ENCODE measurements at places on chromosomes 16 and 17.

- DNase-seq, result no peak
These were observed 116.6 kb downstream of the C16orf95 start for GRCh38 chr16:87200637-87201036.

GRCh38 chr16:61098505-61098904 lies 937.7 kb downstream of the CDH8 start:
- DNase-seq, result no peak

DNA sequence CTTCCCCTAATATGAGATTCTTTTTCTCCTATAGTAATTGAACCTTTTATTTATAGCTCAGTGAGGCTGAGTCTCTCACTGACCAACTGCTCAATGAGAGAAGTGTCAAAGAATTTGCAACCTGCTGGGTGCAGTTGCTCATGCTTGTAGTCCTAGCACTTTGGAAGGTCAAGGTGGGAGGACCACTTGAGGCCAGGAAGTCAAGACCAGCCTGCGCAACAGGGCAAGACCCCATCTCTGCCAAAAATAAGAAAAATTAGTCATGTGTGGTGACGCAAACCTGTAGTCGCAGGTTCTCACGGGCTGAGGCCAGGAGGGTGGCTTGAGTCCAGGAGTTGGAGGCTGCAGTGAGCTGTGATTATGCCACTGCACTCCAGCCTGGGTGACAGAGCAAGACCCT lies 30.9 kb upstream of the CRYBA1 start:
- no peak for DNase-seq

GRCh38 chr17:83161298-83162034 lies 82.1 kb downstream of the METRNL start:
- DNase-seq, result no peak

- no peak for DNase-seq
These were observed 13.5 kb downstream of the SPECC1 start for GRCh38 chr17:20022701-20023100.

DNA sequence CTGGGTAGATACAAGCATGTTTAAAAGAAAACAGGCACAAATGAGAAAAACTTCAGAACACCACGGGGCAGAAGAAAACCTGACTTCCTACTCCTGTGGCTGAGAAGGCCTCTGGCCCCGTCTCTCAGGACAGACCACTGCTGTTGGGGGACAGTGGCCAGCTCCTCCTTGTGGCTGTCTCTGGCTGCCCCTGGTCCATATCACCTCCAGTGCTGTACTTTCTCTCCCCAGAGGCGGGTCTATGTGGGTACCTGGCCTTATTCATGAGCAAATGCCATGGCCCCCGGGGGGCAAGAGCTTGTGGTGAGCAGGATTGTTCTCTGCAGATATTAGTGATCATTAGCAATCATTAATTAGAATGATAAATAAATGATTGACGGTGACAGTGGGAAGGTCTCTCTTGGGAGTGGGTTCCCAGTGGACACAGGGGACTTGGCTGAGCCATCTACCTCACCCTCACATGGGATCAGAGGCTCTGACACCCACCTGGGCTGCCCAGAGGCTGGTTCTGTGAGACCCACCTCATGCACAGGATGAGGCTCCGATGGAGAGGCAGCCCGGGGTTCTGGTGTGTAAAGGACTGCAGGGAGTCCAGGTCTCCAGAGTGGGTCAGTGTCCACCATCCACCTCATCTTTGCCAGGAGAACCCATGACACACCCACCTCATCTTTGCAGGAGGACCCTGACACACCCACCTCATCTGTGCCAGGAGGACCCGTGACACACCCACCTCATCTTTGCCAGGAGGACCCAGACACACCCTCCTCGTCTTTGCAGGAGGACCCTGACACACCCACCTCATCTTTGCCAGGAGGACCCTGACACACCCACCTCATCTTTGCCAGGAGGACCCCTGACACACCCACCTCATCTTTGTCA lies 30.6 kb upstream of the CBFA2T3 start:
- no peak for DNase-seq

Data from stimulated activated CD4-positive, alpha-beta T cell treated with anti-CD3 and anti-CD28 coated beads, Interleukin-12 subunit alpha, Interleukin-12 subunit beta, amount 100 ng/mL, for 4 hours (primary cell).